ENCODE measurements at places on chromosomes 3 and 15. TPM values are rescaled to one million over a fixed set of nuclear protein-coding genes. Genes with fewer than 3 reads are reported as not detected.

The SCAANT1 gene
- polyA plus RNA-seq = not detected

The STRIT1 gene
- not detected for polyA plus RNA-seq

The CLEC3B gene
- polyA plus RNA-seq = not detected

The C15orf62 gene
- polyA plus RNA-seq = 1.1 TPM

The CLASP2 gene
- 16.6 TPM for polyA plus RNA-seq

The CPA3 gene
- polyA plus RNA-seq = not detected

The EFCAB12 gene
- not detected for polyA plus RNA-seq

The STRA6 gene
- not detected for polyA plus RNA-seq

The SLC9C1 gene
- not detected for polyA plus RNA-seq

The CERS3 gene
- not detected for polyA plus RNA-seq

The KIAA1143 gene
- 34.9 TPM for polyA plus RNA-seq

The NLGN1 gene
- not detected for polyA plus RNA-seq

The GOLGA6L10 gene
- 0.17 TPM for polyA plus RNA-seq

The ZBBX gene
- not detected for polyA plus RNA-seq

The VIPR1 gene
- 0.57 TPM for polyA plus RNA-seq

The TIMP4 gene
- not detected for polyA plus RNA-seq

The SLC2A2 gene
- polyA plus RNA-seq = not detected

The CASR gene
- polyA plus RNA-seq = not detected

The PAK6 gene
- not detected for polyA plus RNA-seq

The SH2D7 gene
- not detected for polyA plus RNA-seq

The PRICKLE2 gene
- not detected for polyA plus RNA-seq

The LTF gene
- not detected for polyA plus RNA-seq

The RASGRF1 gene
- not detected for polyA plus RNA-seq

The LNP1 gene
- polyA plus RNA-seq = 1.4 TPM

The GOLGA8S gene
- polyA plus RNA-seq = not detected

The MUC4 gene
- polyA plus RNA-seq = not detected

The FURIN gene
- polyA plus RNA-seq = 9.8 TPM

The KCNAB1 gene
- not detected for polyA plus RNA-seq

The AVEN gene
- 4.4 TPM for polyA plus RNA-seq

The DISP2 gene
- 0.25 TPM for polyA plus RNA-seq

The PYGO1 gene
- not detected for polyA plus RNA-seq

The GPR171 gene
- polyA plus RNA-seq = 1.2 TPM

The PODXL2 gene
- polyA plus RNA-seq = 2.9 TPM

The ACOX2 gene
- not detected for polyA plus RNA-seq

The GORASP1 gene
- polyA plus RNA-seq = 28.7 TPM

The GYG1 gene
- polyA plus RNA-seq = 11.5 TPM

The TRIM42 gene
- not detected for polyA plus RNA-seq

All from naive B cell (primary cell).